Stimulated activated CD4-positive, alpha-beta T cell treated with anti-CD3 and anti-CD28 coated beads, Interleukin-4, amount 100 ng/mL, for 24 hours (primary cell): ENCODE measurements at places on chromosomes 2 and 18.

GRCh38 chr2:197800091-197800490 is 4.3 kb upstream of the PLCL1 start:
- no peak for DNase-seq

DNA sequence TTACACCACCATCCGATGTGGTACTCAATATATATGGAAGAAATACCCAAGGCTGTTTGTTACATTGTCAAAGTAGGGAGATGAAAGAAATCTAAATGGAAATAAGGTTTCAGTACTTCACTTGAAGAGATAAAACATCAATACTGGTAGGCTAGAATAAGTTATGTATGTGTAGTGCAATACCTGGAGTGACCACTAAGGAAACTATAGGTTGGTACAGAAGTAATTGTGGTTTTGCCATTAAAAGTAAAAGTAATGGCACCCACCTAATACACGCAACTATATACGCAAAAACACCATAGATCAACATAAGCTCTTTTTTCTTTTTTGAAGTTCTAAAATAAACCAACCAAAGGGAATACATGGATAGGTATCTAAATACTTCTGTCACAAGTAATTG is 143.2 kb upstream of the KYNU start:
- no peak for DNase-seq

DNA sequence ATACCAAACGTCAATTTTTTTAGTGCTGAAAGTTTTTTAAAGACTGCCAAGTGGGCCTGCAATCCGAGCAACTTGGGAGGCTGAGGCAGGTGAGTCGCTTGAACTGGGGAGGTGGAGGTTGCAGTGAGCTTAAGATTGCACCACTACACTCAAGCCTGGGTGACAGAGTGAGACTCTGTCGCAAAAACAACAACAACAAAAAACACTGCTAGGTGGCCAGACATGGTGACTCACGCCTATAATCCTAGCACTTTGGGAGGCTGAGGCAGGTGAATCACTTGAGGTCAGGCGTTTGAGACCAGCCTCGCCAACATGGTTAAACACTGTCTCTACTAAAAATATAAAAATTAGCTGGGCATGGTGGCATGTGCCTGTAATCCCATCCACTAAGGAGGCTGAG is 202.8 kb upstream of the COPS8 start:
- no peak for DNase-seq

- DNase-seq: no peak
Observed at GRCh38 chr2:112728378-112729175, 7.8 kb downstream of the NT5DC4 start.

DNA sequence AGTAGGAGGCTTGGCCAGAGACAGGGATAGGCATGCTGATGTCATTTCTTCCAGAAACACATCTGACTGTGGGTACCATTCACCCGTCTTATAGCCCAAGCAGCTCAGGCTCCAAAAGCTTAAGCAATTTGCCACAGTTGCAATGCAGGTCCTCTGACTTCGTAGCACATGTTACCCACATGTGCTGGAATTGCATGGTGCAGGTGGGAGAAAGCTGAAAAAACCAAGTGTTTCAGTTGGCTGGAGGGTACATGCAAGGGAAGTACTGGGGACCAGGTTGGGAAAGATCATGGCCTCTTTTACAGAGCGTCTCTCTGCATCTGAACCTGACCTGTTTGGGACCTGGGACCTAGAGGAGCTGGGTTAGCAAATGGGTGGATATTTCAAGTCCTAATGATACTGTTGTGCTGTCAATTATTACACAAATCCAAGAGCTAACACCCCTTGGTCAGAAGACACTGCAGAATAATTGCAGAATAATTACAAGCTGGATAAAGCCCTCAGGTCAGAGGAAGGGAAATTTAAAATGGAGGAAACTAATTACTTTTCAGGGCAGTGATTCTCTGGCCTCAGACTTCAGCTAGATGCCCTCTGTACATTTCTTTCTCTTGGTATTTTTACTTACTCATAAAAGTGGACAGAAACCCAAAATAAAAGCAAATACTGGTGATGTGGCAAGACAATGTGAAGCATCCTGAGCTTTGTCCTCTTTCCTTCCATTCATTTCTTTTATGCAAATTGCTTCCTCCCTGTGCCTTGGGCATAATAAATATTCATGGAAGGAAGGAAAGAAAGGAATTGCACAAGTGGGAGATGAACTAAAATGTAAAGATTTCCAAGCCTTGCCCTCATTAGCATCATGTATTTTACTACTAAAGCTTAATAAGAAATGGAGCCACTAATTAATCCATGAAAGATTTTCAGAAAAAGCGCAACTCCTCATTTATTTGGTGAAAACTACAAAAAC is 45.6 kb upstream of the TTC39C start:
- DNase-seq: no peak

- no peak for DNase-seq
Observed at GRCh38 chr2:161975062-161975812, 98.8 kb downstream of the DPP4 start.
